ENCODE measurements at places on chromosomes 16 and 17. TPM values are rescaled to one million over a fixed set of nuclear protein-coding genes. Genes with fewer than 3 reads are reported as not detected.

GRCh38 chr17:8846768-8847211 is 20.7 kb downstream of the PIK3R6 start:
- peak; percentile 5 for DNase-seq

- DNase-seq: no peak
Observed at GRCh38 chr16:53456625-53457024, 22.4 kb downstream of the RBL2 start.

DNA sequence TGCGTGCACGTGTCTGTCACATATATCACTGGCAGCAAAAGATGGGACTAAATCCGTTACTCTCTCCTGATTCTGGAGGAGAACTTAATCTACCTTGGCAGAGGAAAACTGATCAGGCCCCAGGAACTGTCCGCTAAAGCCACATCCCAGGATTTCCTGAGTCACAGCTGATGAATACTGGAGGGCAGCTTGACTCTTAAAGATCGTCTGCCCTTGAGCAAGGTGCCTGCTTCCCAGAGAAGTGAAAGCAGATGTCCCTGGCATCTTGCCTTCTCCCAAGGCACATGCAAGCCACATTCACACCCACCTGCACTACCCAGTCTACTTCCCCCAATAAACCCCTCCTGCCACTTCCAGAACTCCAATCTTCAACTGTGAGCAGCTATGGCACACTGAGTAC is 99.8 kb downstream of the CPPED1 start:
- no peak for DNase-seq

DNA sequence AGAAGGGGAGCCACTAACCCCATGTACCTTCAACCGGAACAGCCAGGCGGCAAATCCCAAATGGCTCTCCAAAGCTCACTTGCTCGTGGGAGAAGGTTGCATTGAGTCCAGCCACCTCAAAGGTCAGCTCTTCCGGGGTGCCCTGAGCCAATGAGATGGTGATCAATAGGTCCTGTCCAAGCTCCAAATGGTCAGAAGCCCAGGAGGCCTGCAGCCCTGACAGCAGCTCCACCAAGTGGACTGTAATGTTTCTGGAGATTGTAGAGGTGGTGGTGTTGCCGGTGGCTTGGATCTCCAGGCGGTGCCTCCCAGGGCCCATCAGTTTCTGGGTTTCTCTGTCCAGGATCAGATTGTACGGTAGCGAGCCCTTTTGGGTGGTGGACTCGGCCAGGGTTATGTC is 39.9 kb upstream of the BCO1 start:
- DNase-seq: no peak

DNA sequence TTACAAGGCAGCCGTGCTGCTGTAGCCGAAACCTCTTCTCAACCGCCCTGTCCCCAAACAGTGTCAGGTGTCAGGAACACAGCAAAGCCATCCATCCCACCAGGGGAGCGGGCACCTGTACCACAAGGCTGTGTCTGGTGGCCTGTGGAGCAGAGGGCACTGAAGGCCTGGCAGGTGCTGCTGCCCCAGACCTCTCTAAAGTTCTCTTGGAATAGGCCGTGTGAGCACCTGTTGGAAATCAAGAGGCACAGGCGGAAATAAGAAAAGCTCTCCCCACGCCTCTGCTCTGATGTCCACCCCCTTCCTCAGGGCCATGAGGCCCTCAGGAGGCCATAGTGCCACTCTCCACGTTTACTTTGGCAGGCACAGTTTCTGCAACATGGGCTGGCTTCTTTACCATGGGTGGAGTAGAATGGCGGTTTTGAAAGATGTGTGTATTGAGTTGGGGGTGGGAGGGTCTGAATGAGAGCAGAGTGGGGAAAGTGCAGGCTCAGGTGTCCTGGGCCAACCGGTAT is 99.9 kb upstream of the ZNF750 start:
- no peak for DNase-seq

DNA sequence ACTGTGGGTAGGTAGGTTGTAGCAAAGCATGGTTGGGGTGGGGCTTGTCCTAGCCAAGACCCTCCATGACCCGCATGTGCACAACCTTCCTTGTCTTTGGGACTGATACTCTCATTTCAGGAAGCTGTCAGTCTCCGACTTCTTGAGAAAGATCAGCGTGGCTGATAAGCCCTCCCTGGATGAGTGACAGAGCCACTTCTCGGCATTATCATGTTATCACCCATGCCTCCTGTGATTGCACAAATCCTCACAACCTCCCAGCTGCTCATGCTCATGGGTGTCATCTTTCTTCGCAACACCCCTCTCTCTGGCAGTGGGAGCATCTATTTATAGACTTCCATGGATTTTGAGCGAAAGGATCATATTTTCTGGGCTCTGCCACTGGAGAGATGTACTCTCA is 314.2 kb downstream of the FOXL1 start:
- no peak for DNase-seq

GRCh38 chr16:28596840-28597691 is at the start of gene SULT1A2:
TSS of gene SULT1A2 (minus strand) at chr16:28597050. CDS start at chr16:28595930, 1,120 bp downstream.
- DNase-seq: no peak

- no peak for DNase-seq
Observed at GRCh38 chr17:76154292-76154691, 13.2 kb upstream of the FOXJ1 start.

- no peak for DNase-seq
Observed at GRCh38 chr17:40188694-40189093, 11.4 kb downstream of the RAPGEFL1 start.

GRCh38 chr16:1920727-1921171 is 2.5 kb upstream of the HS3ST6 start:
- DNase-seq: no peak

GRCh38 chr17:14760212-14760611 is 459.3 kb downstream of the HS3ST3B1 start:
- no peak for DNase-seq

GRCh38 chr16:23175651-23176050 is 6.9 kb upstream of the SCNN1G start:
- no peak for DNase-seq

GRCh38 chr17:77165577-77165976 is 24.8 kb downstream of the SEC14L1 start:
- DNase-seq: no peak

GRCh38 chr17:82447876-82448275 is 2.7 kb downstream of the CYBC1 start:
- DNase-seq: no peak

DNA sequence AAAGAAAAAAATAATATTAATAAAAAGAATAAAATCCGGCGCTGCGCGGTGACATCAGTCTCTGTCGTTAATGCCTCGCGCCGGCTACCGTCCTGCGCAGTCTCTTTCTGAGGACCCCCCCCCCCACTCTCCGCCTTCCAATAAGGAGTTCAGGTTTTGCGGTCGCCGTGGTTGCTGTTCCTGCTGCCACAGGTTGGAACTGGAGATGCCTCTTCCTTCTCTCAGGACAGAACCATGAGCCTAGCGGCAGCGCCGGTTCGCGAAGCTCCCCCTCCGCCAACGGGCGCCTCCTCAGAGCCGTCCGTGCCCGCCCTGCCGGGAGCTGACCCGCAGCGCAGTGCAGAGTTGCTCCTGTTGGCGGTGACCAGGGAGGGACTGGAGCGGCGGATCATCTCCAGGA is 2093.4 kb downstream of the TP53TG3F start:
- no peak for DNase-seq

- no peak for DNase-seq
Observed at GRCh38 chr16:89064606-89065457, 28.8 kb upstream of the ACSF3 start.

DNA sequence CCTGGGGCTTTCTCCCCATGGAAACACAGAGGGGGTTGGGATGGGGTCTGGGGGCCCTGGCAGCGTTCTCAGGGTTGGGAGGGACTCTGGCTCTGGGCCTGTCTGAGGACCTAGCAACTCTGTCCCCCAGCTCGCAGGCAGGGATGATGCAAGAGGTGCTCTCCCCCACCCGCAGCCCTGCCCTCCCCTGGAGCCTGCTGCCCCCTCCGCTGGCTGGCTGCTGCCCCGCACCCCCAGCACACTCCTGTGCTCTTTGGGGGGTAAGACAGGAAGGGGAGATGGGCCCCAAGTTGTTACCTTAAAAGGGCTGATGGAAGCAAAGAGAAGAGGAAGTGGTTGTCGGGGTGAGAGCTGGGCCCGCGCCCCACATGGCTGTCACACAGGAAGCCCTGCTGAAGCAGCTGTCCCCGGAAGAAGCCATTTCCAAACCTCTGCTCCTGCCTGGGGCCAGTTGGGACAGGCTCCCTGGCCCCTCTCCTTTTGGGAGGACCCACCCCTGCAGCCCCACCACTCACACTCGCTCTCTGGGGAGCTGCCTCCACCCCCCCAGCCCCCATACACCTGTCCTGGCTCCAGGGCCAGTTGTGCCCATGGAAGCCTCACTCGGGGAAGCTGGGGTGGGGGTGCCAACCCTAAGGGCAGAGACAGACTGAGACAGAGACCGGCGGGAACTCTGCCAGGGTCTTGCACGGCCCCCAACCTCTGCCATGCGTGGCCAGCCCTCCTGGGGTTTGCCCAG is 2.5 kb downstream of the CORO1A start:
- DNase-seq: no peak

- DNase-seq: no peak
Observed at GRCh38 chr16:70494777-70495176, 28.6 kb downstream of the COG4 start.

DNA sequence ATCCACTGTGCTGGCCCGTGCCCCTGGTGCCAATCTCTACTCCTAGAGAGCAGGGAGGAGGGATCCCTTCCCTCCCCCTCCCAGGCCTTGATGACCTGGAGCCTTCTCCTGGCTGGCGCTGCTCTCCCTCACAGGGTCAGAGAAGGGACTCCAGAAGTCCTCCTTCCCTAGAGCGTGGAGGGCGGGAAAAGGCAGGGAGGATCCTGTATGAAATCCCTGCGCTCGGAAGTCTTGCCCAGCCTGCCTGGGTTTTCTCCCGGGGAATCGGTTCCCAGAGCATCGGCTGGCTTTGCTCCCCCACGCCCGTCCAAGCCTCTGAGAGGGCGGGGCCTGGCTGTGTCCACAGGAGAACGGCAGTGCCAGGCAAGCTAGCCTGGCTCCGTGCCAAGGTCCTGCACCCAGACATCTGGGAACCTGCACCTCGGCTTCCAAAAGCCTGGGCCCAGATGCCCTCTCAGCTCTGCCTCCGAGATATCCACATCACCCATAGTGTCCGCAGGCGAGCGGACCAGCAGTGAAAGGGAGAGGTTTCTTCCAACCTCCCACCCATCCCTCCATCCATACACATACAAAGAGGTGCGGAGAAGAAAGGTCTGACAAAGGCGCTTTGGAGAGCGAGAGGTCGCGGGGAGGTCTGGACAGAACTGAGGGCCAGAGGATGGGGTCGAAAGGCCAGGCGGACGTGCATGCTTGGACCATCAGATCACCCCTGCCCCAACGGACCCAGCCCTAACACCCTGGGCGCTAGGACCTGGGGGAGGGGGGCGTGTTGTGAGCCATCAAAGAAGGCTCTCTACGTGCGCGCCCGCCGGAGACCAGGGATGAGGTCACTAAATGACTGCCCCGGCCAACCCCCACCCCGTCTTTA is 1.1 kb downstream of the MPP2 start:
- no peak for DNase-seq

DNA sequence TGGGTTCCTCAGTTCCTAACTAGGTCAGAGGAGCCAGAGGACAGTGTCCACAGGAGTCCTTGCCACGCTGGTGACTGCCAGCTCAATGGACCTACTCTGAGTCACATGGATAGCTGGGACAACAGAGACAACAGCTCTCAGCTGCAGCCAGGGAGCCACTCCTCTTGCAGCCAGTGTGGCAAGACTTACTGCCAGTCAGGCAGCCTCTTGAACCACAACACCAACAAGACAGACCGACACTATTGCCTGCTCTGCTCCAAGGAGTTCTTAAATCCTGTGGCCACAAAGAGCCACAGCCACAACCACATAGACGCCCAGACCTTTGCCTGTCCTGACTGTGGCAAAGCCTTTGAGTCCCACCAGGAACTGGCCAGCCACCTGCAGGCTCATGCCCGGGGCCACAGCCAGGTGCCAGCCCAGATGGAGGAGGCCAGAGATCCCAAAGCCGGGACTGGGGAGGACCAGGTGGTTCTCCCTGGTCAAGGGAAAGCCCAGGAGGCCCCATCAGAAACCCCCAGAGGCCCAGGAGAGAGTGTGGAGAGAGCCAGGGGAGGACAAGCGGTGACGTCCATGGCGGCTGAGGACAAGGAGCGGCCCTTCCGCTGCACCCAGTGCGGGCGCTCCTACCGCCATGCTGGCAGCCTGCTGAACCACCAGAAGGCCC is 6.7 kb downstream of the ZNF646 start:
- DNase-seq: no peak

DNA sequence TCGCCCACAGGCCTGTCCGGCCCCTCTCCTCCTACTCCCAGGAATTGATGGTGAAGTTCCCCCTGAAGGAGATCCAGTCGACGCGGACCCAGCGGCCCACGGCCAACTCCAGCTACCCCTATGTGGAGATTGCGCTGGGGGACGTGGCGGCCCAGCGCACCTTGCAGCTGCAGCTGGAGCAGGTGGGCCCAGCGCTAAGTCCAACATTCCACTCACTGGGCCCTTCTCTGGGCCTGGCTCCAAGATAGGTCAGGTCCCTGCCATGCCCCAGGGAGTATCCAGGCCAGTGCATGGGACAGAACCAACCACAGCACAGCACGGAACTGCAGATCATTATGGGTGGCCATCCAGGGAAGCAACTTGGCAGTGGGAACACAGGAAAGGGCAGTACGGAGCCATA is 9.9 kb upstream of the ALKBH5 start:
- DNase-seq: no peak

GRCh38 chr17:34845296-34845695 is 116.0 kb downstream of the CCT6B start:
- no peak for DNase-seq

DNA sequence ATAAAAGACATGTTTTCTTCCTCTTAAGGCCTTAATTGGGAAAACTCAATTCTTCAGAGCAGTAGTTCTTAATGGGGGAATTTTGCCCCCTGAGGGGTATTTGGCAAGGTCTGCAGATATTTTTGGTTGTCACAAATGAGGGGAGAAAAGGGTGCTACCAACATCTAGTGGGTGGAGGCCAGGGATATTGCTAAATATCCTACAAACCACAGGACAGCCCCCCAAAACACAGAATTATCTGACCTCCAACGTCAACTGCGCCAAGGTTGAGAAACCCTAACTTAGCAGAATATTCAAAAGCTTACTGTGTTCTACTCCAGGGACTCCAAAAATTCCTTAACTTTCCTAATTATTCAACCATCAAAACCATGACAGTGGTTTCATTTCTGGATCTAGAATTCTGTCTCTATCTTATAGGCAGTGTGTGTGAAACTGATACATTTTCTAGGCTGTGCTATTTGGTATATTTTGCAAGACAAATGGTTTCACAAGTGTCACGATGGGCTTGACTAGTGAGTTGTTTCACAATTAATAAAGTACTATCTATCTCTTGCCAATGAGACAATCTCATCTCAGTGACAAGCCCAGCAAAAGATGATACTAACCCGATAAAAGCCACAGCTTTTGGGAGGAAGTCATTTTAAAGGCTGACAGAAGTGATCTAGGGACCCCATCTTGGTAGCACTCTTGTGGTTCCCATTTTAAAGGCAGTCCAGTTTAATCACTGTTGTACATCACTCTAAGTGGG is 14.7 kb downstream of the TXNDC11 start:
- DNase-seq: no peak

- no peak for DNase-seq
Observed at GRCh38 chr16:48916566-48916965, 306.6 kb upstream of the N4BP1 start.

Gene CCNF
- 8.4 TPM for total RNA-seq

Gene HEATR9
- total RNA-seq: not detected

Gene ZG16
- not detected for total RNA-seq

Gene TBX2
- total RNA-seq: 3.6 TPM

Gene CLEC3A
- total RNA-seq: not detected

Gene HSD17B2
- total RNA-seq: 32.8 TPM

Gene CCL15
- total RNA-seq: not detected

Gene BMERB1
- 48.1 TPM for total RNA-seq

Gene AGRP
- total RNA-seq: not detected
